Right lung (tissue), 10 donors: ENCODE measurements at places on chromosomes 2 and 18.

DNA sequence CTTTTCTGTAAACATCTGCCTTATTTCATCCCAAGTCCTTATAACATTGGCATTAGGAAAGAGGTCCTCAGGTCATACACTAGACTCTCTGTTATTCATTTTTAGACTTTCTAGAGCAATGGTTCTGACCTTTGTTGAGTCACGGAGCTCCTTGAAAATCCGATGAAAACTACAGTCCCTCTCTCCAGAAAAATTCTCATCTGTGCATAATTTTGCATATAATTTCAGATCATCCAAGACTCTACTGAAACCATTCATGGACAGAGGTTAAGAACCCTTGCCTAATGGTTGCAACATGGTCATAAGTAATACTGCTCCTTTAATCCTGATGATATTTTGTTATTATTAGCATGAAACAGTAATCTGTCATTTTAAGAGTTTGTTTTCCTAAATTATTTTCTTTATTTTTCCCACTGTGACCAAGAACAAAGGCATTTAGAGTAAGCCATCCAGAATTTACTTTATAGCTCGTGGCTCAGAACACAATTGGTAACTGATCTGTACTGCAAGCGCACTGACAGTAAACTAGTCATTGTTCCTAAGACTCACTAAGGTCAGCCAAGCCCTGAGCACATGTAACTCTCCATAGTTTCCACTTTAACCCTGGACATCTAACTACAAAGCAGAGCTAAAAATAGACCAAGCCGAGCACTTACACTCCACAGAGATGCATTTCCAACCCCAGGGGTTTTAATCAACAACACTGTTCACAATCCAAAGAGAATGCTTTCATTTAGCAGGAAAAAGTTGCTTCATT, 8.4 kb downstream of the MYOM1 start:
- DNase-seq, result no peak

DNA sequence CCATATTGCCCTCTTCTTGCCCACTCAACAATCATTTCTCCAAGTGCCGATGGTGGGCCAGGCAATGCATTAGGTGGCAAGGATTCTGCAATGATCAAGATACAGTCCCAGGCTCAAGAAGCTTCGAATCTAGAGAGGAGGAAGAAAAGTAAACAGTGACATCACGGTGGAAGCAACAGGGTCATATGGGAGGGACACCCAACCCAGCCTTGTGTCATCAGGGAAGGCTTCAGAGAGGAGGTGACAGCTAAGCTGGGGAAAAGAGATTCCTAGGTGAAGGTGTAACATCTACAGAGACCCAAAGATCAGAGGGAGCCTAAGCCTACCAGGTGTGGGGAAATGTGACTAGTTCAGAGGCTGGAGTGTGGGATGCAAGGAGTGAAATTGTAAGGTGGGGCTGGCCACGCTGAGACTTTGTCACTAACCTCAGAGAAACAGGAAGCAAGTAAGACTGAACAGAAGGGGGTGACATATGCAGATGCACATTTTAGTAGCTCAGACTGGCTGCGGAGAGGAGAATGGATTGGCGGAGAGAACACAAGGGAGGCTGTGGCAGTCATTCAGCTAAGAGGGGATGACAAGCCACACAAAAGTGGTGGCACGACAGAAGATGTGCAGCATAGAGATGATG, 104.9 kb downstream of the ANKRD44 start:
- DNase-seq, result no peak

GRCh38 chr18:63099091-63099840, 220.3 kb downstream of the BCL2 start:
- no peak for DNase-seq

DNA sequence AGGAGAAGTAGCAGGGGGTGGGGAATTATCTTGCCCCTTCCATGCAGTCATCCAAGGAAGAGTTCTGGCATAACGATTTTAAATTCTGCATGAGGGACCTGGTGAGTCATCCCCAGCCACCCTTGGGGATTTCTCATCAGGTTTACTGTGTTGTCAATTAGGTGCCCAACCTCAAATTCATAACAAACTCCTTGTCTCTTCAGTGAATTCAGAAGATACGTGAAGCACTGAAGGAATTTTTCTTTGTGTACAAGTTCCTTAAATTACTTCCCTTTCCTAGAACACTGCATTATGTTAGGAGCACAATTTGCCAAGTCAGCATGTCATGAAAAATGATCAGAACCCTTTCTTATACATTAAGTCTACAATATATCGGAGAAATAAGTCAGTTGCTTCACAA, 70.8 kb upstream of the NOSTRIN start:
- no peak for DNase-seq

DNA sequence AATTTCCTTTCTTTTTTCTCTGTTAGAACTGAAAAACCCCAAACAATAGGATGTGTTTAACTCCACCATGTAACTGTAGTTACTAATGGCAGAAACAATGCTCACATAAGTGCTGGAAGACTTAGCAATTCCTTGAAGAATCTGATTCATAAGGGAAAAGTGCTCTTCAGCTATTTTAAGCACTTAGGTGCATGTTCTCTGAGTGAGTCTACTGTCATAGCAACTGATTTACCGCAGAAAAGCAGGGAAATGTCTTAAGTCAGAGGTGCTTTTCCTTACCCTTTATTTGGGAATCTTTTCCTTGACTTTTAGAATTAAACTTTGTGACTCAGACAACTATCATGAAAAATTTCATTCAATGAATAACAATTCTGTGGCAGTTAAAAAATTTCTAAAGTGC, 65.4 kb upstream of the NABP1 start:
- DNase-seq, result no peak

DNA sequence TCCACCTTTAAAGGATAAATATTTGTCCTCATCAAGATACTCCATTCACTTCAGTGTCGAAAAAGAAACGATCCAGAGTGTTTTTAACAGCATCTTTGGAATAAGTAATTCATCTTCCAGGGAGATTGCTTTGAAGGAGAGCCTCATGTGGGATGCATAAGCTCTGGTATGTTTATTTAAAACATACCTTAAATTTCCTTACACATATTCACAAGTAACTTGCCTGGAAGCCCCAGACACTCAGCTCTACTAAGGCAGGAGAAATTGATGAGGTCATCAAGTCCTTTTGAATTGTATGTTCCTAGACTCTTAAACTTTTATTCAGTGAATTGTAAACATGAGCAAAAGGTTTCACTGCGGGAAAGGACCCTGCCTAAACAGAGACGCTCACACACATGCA, 103.0 kb downstream of the CDK15 start:
- DNase-seq, result no peak

- DNase-seq, result peak; percentile 75
Measured at GRCh38 chr2:84137034-84137433, 322.0 kb downstream of the SUCLG1 start.

DNA sequence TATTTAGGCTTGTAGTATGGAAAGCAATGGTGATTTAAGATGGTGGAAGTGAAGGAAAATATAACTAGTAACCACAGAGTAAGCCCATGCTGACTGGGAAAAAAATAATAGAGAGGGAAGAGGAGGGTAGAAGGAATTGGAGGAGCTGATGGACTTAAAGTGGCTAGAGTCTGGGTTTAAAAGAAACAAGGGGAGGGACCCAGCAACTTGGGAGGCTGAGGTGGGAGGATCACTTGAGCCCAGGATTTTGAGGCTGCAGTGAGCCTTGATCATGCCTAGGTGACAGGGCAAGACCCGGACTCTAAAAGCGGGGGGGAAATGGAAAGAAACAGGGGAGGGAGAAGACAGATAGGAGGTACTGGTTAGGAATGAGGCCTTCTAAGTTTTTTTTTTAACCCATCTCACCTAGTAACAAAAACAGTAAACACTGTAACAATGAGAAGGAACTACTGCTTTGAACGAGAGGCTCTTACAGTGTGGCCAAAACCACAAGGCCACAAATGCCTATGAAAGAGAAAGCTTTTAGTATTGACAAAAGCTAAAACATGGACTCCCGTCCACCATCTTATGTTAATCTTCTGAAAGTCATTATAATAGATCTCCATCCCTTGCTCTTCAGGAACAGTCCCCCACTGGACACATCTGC, 26.6 kb downstream of the METTL8 start:
- no peak for DNase-seq

DNA sequence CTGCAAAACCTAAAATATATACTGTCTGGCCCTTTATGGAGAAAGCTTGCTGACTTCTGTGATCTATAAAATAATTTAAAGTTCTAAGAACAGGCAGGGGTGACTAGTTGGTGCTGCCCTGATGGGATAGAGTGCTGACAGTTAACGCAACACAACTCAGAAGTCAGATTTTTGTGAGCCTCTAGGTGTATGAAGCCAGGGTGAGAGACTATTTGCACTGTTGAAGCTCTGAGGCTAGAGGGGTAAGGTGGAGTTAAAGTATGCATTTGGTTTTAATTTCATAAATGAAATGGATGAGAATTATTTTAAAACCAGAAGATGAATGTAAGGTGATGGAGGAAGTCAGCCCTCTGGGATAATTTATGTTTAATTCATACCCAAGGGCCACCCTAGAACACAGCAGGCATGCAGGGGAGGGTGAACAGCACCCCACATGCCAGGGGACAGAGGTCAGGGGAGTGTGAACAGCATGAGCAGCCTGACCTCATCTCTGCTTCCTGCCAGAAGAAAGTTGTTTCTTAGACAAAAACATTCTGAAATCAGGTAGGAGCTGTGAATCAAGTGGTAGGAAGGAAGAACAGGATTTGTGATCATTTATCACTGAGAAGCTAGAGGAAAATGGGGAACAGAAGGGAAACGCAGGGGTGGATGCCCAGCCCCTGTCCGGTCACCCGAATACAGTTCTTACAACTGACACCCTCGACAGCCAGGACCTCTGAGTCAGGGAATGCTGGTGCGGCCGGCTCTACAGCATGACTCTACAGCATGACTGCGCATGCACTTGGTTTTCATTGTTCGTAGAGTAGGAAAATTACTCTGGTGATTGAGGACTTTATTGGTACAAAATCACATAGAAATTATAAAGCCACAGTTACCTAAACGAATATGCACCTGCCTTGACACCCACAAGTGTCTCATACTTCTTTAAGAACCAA, 93.1 kb downstream of the MBP start:
- DNase-seq, result no peak

GRCh38 chr18:44852818-44853217, 172.1 kb downstream of the SETBP1 start:
- no peak for DNase-seq

GRCh38 chr18:5893956-5894610, 1.2 kb downstream of the TMEM200C start:
- DNase-seq, result no peak

GRCh38 chr2:160428405-160428763, 65.2 kb downstream of the RBMS1 start:
- DNase-seq, result no peak

DNA sequence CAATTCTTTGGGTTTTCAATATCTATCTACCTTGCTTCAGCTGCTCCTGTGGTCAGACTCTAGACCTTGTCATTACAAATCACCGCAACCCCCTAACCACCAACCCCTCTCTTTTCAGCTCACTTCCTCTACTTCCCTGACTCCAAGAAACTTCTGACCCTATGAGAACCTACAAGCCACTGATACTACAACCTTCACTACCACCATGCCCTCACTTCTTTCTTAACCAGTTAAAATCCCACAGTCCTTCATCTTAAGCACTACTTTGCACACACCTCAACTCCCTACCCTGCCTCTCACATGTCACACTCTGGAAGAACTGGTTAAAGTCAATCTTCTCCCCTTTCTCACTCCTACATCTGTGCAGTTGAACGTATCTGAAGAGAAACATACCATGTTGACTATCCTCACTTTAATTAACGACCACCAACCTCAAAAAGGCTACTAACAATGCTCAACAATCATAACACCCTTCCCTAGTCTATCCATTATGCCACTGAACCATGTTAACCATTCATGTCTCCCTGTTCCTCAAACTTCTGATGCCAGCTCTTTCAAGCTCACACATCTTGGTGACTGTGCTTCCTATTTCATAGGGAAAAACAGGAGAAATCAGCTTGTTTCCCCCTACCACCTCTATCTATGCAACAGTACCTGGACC, 12.6 kb downstream of the EIF2AK3 start:
- DNase-seq, result no peak

DNA sequence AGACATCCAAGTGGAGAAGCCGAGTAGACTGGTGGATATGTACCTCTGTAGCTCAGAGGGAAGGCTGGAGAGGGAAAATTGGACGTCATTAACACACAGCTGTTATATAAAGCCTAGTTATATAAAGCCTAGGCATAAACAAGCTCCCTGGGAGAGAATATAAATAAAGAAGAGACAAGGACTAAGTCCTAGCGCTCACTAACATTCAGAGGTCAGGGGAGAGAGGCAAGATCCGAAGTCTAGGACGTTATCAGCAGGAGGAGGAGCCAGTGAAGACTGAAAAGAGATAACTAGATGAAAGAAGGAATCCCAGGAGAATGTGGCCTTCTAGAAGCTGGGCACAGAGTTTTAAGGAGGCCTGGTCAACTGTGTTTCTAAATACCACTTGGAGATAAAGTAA, 55.3 kb downstream of the NOL10 start:
- DNase-seq, result no peak

DNA sequence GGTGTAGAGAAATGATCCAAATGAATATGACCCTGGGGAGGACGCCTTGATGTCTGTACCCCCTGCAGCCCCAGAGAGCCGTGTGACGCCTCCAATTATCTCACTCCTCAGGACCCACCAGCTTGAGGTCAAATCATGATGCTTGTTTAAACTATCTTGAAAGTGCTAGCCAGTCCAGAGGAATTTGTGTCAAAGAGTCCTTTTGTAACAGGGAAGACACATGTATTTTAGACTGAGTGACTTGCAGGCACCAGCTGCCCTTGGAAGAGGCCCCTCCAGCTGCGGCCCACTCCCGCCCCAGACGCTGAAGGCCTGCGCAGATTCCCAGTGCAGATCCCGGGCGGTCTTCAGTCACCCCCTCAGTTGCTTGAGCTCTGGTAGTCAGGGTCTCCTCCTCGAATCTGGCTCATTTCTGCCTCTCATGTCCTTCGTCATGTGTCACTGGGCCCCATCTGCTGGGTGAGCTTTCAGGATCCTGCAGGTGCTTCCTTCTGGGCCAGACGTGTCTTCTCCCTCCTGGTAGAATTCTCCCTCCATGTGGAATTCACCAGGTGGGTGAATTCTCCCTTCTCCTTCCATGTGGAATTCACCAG, 77.4 kb downstream of the RNF144A start:
- no peak for DNase-seq

GRCh38 chr18:30298769-30299168, 743.8 kb downstream of the DSC3 start:
- no peak for DNase-seq

- no peak for DNase-seq
Measured at GRCh38 chr2:231931481-231931915, 5.3 kb upstream of the NPPC start.

GRCh38 chr18:46718501-46719341, 38.1 kb downstream of the ST8SIA5 start:
- no peak for DNase-seq

GRCh38 chr2:187349326-187349944, 98.6 kb downstream of the CALCRL start:
- peak; percentile 21 for DNase-seq
